ENCODE measurements at places on chromosomes 3 and 15. TPM values are rescaled to one million over a fixed set of nuclear protein-coding genes. Genes with fewer than 3 reads are reported as not detected.

The NR2E3 gene
- total RNA-seq: 0.18 TPM

The IL17RD gene
- total RNA-seq: 4.6 TPM

The CSPG4 gene
- total RNA-seq: 138 TPM

The SLCO2A1 gene
- total RNA-seq: 0.18 TPM

The SOX14 gene
- not detected for total RNA-seq

The PTX3 gene
- 865 TPM for total RNA-seq

The ZBTB11 gene
- 14.0 TPM for total RNA-seq

The ST3GAL6 gene
- 0.58 TPM for total RNA-seq

The SLC9A9 gene
- total RNA-seq: 1.8 TPM

The NANOGP8 gene
- total RNA-seq: not detected

The FETUB gene
- not detected for total RNA-seq

The TGM4 gene
- not detected for total RNA-seq

The VWA5B2 gene
- not detected for total RNA-seq

The SERINC4 gene
- total RNA-seq: not detected

The CD96 gene
- not detected for total RNA-seq

The CAV3 gene
- not detected for total RNA-seq

The PRR23B gene
- total RNA-seq: not detected

The PPP2R3A gene
- 10.4 TPM for total RNA-seq

The P2RY1 gene
- 0.18 TPM for total RNA-seq

The GRAMD1C gene
- total RNA-seq: 2.0 TPM

The MAP6D1 gene
- 10.4 TPM for total RNA-seq

The GHSR gene
- total RNA-seq: not detected

The CX3CR1 gene
- total RNA-seq: not detected

The SNX1 gene
- 50.7 TPM for total RNA-seq

The HYAL3 gene
- total RNA-seq: 3.7 TPM

The TAGLN3 gene
- 5.5 TPM for total RNA-seq

The STAG1 gene
- total RNA-seq: 21.1 TPM

The CTXN2 gene
- not detected for total RNA-seq

The SPTBN5 gene
- 0.18 TPM for total RNA-seq

The OR5H15 gene
- total RNA-seq: not detected

The LMAN1L gene
- not detected for total RNA-seq

The RETNLB gene
- not detected for total RNA-seq

The KIF15 gene
- 8.9 TPM for total RNA-seq

All from myometrial cell (primary cell).